ENCODE measurements at places on chromosomes 1 and 21. TPM values are rescaled to one million over a fixed set of nuclear protein-coding genes. Genes with fewer than 3 reads are reported as not detected.

DNA sequence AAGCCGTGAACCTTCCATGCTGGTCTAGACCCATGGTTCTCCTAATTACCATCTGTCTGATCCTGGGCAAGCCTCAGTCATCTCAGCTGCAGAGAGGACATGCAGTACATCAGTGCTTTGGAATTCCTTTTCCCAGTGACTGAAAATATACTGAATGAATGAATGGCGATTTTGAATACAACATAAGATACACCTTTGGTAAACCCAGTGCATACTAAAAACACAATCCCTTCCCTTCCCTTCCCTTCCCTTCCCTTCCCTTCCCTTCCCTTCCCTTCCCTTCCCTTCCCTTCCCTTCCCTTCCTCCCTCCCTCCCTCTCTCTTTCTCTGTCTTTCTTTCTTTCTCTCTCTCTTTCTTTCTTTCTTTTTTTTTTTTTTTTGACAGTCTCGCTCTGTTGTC, 21.3 kb upstream of the PLXNA2 start:
- no peak for DNase-seq
- peaks cover 13% of the 10 kb centered on the region for H3K27me3 ChIP-seq
- no peak overlapping the region for H3K27ac ChIP-seq

DNA sequence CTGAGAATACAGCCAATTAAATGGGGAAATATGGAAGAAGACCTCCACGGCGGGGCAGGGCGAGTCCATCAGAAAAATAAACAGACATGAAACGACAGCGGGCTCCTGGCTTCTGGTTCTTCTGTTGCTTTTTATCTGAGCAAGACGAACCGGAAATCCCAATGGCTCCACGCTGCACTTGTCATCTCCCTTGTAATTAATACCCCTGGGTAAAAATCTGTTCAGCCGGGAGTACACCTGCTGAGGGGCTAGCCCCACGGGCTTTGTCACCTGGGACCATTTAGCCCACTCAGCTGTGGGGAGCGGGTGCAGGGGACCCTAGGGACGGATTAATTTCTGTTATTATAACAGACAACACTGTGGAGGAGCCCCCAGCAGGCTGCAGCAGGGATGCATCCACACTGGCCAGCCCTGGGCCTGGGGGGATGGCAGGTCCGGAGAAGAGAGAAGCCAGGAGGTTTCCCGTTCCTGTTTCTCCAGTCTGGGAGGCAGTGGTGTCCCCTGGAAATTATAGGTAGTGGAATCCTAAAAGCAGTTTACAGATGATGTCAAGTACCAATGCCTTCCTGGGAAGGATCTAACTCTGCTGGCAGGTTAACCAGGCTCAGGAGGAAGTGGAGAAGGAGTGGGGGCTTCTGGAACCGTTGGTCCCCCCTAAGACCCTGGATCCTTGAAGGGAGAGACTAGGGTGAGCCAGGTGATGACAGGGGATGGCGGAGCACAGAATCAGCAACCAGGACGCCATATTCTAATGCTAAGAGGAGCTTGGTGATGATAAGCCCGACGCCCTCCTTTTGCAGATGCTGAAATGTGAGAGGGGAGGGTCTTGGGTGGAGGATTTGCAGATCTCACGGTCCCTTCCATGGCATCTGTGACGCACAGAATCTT, 566.1 kb downstream of the PTPRU start:
- H3K4me3 ChIP-seq, result no peak overlapping the region
- peaks cover 18% of the 10 kb centered on the region for H3K27me3 ChIP-seq
- H3K4me1 ChIP-seq, result peaks cover 6% of the 10 kb centered on the region
- no peaks in the 10 kb centered on the region for H3K36me3 ChIP-seq
- DNase-seq, result no peak

DNA sequence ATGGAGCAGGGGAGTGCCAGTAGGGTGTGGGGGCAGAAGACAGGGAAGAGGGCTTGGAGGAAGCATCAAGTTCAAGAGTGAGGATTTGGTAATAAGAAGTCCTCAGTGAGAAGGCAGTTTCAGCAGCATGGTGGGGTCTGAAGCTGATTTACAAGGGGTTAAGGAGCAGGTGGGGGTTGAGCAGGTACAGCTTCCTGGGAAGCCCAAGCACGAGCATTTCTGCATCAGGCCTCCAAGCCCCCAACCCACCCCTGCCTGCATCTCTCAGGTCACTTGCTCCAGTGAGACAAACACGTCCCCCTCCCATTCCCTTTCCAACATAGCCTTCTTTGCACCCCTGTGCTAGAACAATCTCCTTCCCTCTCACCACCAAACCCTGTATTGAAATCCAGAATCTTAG, 574.7 kb downstream of the MATN1 start:
- H3K36me3 ChIP-seq, result no peaks in the 10 kb centered on the region
- H3K27ac ChIP-seq, result no peak overlapping the region
- no peak for DNase-seq

DNA sequence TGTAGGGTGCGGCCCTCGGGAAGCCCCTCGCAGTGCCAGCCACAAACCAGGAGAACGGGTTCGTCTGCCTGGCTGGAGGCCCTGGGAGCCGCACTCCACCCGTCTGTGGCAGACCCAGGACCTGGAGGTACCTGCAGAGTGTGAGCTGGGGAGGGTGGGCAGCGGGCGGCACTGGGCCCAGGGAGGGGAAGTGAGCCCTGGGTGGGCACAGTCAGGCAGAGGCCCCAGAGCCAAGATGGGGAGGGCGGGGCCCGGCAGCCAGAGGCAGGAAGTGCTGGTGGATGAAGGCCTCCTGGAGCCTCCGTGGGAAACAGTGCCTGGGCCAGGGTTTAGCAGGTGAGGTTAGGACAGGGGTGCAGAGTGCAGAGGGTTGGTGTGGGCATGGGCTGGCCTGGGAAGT, 4.0 kb upstream of the PEX10 start:
- DNase-seq, result no peak
- H3K27ac ChIP-seq, result no peak overlapping the region
- no peaks in the 10 kb centered on the region for H3K36me3 ChIP-seq

DNA sequence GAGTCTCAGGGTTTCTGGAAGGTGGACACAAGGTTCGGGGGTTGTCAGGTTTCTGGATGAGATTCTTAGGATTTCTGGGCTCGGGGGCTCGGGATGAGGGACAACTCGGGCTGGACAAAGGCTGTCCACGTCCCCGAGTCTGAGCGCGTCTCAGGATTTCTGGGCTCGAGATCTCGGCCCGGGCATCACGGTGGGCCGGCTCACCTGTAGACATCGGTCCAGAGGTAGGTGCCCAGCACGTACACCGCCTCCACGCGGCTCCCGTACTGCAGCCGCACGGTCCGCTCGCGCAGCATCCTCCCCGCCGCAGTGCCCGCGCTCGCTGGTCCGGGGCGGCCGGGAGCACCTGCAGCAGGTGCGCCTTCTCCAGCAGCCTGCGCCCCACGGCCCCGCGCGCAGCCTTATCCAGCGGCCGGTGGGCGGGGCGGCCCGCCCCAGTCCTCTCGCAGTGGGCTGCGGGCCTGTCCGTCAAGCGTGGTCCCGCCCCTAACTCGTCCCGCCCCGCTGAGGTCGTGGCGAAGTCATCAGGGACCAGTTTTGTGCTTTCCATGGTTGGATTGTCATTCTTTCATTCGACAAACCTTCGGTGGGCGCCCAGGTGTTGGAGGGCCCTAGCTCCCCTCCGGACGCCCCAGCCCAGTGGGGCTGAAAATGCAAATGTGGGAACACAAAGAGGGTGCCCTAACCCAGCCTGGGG, at the start of gene PADI2:
TSS of gene PADI2 (minus strand) at position 376 of the 697 bp plus-strand sequence. CDS start at position 296, 80 bp downstream.
- H3K27me3 ChIP-seq, result peaks cover 44% of the 10 kb centered on the region
- peak; percentile 56 for DNase-seq
- peak within 1 kb of the TSS; percentile 26 for H3K4me3 ChIP-seq
- no peaks in the 10 kb centered on the region for H3K36me3 ChIP-seq
- peaks cover 53% of the 10 kb centered on the region for H3K4me1 ChIP-seq
- H3K27ac ChIP-seq, result peak within 1 kb of the TSS; percentile 55

DNA sequence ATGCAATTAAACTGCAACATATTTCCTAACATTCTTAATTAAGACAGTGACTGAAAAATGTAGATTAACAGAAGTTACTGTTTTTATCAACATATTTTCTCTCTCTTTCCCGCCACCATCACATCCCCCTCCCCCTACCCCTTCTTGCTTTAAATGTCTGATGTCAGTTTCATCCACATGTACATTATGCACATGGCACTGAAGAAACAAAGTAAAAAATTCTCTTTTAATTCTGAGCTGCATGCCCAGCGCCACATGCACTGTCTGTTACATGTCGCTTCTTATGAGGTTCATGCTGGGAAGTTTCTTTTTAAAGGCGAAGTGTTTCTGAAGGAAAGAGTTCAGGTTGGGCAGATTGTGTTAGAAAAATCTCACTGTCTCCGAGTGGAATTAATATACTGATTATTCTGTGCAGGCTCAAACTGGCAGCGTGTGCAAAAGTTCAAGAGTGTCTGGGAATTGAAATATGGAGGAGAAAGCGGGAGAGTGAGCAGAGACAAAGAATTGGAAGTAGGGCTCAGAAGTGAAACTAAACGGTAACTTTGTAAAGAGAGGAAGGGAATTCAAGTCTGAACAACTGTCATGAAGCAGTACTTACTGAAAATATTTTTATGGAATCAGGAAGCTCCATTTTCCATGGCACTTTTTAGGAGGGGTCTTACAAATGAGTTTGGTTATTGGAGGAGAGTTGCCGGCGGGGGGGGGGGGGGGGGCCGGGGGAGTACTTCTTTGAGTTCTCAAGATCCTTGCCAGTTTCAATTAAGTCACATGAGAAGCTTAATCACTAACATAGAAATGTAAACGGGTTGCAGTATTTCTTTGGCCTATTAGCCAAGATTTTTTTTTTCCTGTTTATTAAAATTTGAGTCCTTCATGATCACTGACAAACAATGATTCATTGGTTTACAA, 217.6 kb downstream of the SDCCAG8 start:
- H3K36me3 ChIP-seq, result peaks cover 2% of the 10 kb centered on the region
- DNase-seq, result peak; percentile 69

- no peak for DNase-seq
- no peak overlapping the region for H3K4me3 ChIP-seq
- no peaks in the 10 kb centered on the region for H3K36me3 ChIP-seq
- peaks cover 4% of the 10 kb centered on the region for H3K27me3 ChIP-seq
- no peak overlapping the region for H3K27ac ChIP-seq
Observed at GRCh38 chr1:53600001-53600400, 139.0 kb downstream of the GLIS1 start.

DNA sequence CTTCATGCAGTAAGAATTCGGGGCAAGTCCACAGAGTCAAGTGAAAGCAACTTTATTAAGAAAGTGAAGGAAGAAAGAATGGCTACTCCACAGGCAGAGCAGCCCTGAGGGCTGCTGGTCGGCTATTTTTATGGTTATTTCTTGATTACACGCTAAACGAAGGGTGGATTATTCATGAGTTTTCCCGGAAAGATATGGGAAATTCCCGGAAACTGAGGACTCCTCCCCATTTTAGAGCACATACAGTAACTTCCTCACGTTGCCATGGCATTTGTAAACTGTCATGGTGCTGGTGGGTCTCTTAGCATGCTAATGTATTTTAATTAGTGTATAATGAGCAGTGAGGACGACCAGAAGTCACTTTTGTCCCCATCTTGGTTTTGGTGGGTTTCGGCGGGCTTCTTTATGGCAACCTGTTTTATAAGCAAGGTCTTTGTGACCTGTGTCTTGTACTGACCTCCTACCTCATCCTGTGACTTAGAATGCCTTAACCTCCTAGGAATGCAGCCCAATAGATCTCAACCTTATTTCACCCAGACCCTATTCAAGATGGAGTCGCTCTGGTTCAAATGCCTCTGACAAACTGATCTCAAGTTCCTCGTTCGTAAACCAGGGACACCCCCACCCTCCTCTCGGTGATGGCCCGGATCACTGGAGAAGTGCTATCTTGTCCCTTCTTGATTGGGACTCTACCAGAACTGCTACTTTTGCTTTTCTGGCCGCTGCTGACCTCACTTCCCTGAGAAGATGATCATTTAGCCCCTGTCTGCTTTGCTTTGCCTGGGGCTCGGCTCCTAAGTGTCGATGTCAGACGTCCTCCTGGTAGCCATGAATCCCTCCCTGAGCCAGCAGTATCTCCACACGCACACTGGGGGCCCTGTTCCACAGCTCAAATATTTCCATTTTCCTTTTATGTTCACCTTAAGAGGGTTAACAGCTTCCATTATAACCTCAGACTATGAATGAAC, 48.8 kb downstream of the CLSTN1 start:
- H3K27me3 ChIP-seq, result no peaks in the 10 kb centered on the region
- peaks cover 8% of the 10 kb centered on the region for H3K36me3 ChIP-seq
- no peak overlapping the region for H3K27ac ChIP-seq
- no peak overlapping the region for H3K4me3 ChIP-seq

DNA sequence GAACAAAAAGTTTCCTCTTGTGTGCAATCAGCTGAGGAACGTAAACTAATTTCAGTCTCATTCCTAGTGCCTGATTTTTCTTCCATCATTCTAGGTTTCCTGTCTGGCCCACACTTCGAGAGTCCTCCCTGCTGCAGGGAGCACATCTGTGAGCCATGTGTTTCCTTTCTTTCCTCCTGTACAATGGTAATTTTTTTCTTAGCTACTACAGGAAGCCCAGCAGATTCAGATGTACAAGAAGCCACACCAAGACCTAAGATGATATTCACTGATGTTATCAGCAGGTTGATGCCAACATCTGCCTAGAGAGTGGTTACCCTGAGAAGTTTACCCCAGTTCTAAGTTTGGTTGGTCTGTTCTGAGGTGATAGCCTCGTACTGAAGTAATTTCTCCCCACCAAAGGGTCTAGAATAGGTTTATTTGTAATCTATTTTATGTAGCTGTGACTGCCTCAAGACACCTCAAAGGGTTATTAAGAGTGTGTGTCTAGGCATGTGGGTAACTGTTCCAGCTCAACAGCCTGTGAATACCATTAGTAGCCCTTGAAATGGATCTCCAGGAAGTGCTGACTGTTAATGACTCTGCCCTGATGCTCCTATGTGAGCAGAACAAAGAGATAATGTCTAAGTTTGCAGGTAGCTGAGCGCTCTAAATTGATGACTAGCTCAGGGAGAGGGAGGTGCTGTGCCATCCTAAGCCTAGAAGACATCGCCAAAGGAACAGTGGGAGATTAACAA, 31.7 kb upstream of the CLDN14 start:
- H3K4me3 ChIP-seq, result no peak overlapping the region
- H3K27me3 ChIP-seq, result no peaks in the 10 kb centered on the region
- peaks cover 16% of the 10 kb centered on the region for H3K4me1 ChIP-seq
- no peaks in the 10 kb centered on the region for H3K36me3 ChIP-seq

GRCh38 chr1:58251430-58252073, 295.0 kb downstream of the OMA1 start:
- peak; percentile 1 for DNase-seq
- peaks cover 43% of the 10 kb centered on the region for H3K27me3 ChIP-seq
- H3K4me1 ChIP-seq, result peaks cover 4% of the 10 kb centered on the region
- no peak overlapping the region for H3K27ac ChIP-seq

GRCh38 chr1:42109600-42109999, 43.6 kb upstream of the GUCA2B start:
- no peak overlapping the region for H3K27ac ChIP-seq
- H3K36me3 ChIP-seq, result no peaks in the 10 kb centered on the region
- H3K27me3 ChIP-seq, result no peaks in the 10 kb centered on the region
- DNase-seq, result no peak

The BARHL2 gene
- not detected for polyA plus RNA-seq

The CFAP74 gene
- 0.11 TPM for polyA plus RNA-seq

The MYCL gene
- polyA plus RNA-seq, result 3.2 TPM

The FCRL6 gene
- polyA plus RNA-seq, result 0.08 TPM

The S100A7 gene
- not detected for polyA plus RNA-seq

The SPRR2B gene
- polyA plus RNA-seq, result not detected

The COL24A1 gene
- 3.7 TPM for polyA plus RNA-seq
